ENCODE measurements at places on chromosomes 4 and X. TPM values are rescaled to one million over a fixed set of nuclear protein-coding genes. Genes with fewer than 3 reads are reported as not detected.

NOP14 gene
- total RNA-seq = 46.6 TPM

TRPC3 gene
- 0.82 TPM for total RNA-seq

FAM184B gene
- total RNA-seq = 0.16 TPM

IL9R gene
- not detected for total RNA-seq

GRCh38 chr4:158253350-158253980 lies 43.2 kb downstream of the TMEM144 start:
- DNase-seq = peak; percentile 66

DNA sequence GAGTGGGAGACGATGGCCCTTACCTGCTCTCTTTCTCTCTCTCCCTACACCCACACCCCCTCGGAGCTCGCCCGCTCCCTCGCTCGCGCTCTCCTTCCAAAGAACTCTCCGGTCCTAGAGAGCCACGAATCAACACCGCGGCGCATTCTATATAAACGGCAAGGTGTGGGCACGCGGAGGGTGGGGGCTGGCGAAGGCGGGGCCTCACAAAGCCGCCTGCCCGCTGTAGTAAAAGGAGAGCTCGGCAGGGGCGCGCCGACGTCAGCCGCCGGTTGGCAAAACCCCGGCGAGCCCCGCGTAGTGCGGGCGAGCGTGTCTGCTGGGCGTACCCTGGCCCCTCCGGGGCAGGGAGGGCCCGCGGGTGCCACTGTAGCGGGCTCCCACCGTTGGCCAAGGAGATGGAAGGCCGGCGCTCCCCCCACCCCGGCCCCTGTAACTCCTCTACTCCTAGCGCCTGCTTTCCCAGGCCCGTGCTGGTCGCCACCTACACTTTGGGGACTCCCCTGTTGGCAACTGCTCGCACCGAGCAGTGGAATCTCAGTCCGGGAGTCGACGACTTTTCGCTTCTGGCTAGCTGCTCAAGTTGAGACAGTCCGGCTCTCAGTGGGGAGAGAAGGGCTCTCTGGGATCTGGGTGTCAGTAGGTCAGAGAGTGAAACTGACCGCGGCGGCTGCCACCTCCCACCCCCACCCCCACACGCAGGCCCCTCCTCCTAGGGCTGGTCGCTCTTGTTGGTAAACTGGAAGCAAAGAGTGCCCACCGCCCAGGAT lies 325.5 kb upstream of the F9 start:
- peak; percentile 67 for DNase-seq

GRCh38 chr4:27090406-27090805 lies 229.8 kb downstream of the STIM2 start:
- no peak for DNase-seq

DNA sequence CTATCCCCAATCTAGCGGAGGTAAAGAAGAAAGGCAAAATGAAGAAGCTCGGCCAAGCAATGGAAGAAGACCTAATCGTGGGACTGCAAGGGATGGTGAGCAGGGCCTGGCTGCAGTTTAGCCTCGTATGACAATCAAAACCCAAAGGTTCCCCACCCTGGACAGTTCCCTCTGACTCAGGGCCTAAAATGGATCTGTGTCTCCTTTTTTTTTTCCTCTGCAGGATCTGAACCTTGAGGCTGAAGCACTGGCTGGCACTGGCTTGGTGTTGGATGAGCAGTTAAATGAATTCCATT lies 986 bp downstream of the HDAC6 start:
- no peak for DNase-seq

DNA sequence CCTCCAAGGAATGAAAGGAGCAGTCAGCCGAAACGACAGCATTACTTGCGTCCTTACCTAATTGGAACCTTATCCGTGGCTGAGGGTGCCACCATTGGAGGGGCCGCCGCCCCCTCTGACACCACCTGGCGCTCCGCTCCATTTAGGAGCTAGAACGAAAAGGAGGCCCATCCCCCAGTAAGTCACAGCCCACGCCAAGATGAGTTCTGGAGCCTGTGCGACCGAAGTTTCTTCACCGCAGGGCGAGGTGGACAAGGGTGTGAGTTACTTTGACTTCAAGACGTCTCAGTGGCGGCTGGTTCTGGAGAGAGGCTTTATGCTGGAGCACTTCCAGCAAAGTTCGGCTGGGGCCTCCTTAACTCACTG lies 729 bp upstream of the IRF2 start:
- no peak for DNase-seq

DNA sequence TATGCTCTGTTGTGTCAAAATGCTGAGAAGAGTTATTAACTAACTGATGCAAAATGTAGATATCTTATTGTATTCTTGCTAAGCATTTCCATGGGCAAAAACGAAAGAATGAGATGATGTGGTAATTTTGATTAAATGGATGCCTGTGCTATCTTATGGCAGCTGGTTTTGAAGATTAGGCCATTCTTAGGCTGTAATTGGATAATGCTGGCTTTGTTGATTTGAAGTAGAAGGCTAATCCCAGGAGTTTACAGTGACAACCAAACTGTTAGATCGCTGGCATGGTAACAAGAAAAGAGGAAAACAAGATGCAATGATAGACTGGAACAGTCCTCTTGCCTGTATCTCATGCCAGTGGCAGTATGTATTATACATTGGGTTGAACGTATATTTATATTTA lies 74.1 kb upstream of the WDR44 start:
- no peak for DNase-seq

- DNase-seq = no peak
Measured at GRCh38 chr4:172245516-172245915, 432.3 kb downstream of the GALNTL6 start.

GRCh38 chr4:77695774-77696173 lies 90.2 kb downstream of the CXCL13 start:
- no peak for DNase-seq

GRCh38 chrX:113400193-113400704 lies 559.6 kb upstream of the AMOT start:
- DNase-seq = no peak

DNA sequence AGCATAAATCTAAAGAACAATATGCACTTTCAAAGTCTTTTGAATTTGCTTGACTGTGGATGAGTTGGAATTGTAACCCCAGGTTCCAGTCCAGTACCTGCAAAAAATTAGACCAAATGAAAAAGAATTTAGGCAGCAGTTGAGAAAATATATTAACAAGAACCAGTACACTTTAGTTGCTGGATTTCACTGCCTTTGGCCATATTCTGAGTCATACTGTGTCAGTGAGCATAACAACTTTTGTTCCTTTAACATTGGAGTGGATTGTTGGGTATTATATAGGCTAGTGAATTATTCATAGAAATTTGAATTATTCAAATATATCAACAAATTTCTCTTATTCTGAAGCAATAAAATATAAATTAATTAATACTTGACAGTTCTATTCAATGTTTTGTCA lies 101.5 kb upstream of the SMAD1 start:
- DNase-seq = no peak

DNA sequence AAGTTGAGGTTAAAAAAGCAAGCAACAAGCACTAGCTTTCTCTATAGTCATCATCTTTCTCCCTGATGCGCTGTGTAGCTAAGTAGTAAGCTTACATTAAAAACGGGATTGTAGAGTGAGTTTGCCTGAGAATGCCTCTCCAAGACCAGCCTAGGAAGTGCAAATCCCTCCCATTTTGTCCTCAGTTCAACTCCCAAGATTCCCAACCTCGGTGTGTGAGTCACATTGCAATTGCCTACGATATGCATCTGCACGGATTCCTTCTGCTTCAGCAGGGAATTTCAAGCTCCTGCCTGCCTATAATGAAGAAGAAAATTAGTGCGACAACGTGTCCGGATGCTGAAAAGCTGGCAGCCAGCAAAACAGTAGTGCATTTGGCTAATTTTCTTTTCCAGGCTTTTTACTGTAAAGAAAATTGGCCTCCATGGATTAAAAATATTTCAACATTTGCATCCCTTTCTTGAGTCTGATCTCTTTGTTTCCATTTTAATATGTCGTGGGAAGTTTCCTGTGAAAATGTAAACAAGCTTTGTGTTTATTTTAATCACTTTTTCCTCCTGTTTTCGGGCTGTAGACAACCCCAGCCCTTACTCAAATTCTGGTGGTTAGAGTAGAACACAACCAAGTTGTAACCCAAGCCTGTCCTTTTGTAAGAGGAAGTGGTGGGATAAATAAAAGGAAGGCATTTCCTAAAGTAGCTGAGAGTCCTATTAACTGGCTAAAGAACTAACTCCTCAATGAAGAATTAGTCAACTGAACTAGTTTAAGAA lies 58.4 kb upstream of the TET2 start:
- no peak for DNase-seq

GRCh38 chrX:134782796-134783195 lies 124.5 kb upstream of the PLAC1 start:
- DNase-seq = no peak

- DNase-seq = no peak
Measured at GRCh38 chr4:139524062-139524631, 31.9 kb downstream of the SETD7 start.

DNA sequence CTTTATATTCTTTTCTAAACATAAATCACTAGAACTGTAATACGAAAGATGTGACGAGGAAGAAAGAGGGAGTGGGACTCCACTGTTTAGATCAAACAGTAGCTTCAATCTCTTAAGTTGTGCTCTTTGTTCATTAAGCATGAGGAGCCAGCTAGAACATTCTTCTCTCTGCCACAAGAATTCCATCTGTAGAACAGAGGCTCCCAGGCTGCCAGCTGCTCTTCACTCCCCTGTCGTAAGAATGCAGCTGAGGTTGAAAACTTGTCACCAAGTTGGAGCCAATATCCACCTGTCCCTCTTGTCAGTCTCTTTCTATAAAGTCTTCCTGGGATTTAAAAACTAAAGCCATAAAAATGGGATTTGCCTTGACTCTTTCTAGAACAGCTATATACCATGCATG lies 65.0 kb upstream of the SEC24B start:
- no peak for DNase-seq

DNA sequence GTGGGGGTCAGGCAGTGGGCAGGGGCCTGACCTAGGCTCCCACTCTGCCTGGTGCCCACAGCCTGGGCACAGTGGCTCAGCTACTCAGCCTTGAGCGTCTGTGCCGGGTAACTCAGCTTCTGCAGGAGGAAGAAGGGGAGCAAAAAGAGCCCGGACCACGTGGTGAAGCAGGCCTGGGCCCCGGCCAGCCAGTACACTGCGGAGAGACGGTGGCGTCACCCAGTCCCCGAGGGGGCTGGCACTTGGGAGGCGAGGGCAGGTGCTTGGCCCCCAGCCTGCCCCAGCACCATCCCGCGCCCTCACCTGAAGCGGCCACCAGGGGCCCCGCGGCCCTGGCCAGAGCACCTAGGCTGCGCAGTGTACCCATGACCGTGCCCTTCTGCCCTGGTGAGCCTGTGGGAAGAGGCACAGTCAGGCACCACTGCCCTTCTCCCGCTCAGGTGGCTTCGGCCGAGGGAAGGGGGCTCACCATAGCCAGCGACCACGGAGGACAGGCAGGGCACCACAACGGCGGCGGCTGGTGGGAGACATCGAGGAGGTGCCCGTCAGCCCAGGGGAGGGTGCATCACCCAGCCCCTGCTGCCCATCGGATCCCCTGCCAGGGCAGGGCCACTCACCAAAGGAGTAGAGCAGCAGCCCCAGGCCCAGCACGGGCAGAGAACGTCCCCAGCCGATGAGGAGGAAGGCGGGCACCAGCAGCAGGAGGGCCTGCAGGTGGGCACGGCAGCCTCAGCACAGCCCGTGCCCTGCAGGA lies 32.3 kb downstream of the NOP14 start:
- no peak for DNase-seq

DNA sequence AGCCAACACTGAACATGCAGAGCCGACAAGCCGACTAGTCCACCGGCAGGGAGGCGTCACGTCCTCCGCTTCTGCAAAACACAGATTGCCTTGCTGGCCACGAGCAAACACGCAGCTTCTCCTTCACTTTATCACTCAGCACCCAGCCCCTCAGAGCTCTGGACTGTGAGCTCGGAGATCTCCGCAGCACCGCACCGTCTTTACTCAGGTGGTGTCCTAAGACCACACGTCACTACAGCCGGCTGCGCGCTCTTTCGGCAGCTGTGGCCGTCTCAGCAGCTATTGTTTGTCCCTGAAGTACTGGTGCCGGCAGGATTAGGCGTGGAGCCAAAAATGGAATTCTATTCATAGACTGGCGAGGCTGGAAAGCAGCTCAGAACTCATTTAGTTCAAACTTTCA lies 72.0 kb downstream of the FAT1 start:
- no peak for DNase-seq

DNA sequence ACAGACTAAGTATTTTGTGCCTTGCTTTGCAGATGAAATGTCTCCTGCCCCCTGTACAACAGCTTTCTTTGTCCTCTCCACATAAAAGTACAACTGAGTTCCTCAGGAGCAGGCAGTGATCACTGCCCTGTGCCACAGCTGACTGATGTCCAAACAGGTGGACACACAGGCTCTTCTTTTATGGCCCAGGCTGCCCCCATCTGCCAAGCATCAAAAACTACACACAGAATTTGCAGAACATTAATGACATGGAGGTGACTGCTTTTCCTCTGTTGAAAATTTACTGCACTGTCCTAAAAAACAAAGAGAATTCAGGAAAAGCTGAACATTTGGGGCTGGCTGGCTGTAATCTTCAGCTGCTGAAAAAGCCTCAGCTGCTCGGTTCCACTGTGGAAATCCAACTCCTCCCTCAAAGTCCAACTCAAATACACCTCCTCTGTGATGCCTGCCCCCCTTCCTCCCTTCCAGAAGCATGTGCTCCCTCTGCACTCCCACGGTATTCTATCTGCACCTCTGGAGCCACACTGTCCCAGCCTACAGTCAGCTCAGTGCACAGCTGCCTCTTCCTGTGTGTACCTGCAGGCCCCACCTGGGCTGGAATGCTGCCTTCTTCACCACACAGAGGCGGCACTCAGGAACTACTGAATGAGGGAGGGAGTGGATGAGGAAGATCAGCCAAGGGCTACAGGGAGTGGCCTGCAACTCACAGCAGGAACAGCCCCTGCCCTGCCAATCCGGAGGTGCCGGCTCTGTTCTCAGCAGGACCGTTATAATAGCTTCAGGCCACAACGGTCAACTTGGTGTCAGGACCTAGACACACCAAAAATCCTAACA lies 10.3 kb downstream of the AFAP1 start:
- DNase-seq = no peak

DNA sequence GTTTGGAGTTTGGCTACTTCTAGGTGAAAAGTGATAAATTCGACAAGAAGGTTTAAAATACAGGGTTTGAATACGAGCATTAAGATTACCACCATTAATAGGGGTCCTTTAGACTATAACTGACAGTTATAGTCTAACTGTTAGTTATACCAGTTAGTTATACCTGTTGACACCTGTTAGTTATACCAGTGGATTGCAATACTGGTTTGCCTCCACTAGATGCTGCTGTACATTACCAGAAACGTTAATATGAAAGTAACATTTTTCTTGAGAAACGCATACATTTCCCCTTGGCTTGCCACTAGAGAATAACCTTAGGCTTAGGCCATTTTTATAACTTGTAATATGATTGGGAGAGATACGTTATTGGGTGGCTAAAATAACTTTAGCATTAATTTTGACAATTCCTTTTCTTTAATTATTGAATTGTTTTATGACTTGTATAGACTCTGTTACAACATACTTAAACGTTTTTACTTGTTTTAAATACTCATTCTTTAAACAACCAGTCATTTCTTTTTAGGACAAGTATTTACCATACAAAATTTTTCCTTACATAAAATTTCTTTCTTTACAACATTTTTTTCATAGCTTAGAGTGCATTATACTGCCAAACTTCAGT lies 911.2 kb downstream of the FSTL5 start:
- DNase-seq = no peak

All from neural crest cell (in vitro differentiated cells).